ENCODE measurements at places on chromosomes 3 and 15. TPM values are rescaled to one million over a fixed set of nuclear protein-coding genes. Genes with fewer than 3 reads are reported as not detected.

- no peak for DNase-seq
Measured at GRCh38 chr15:101256757-101257156, 4.9 kb upstream of the CHSY1 start.

DNA sequence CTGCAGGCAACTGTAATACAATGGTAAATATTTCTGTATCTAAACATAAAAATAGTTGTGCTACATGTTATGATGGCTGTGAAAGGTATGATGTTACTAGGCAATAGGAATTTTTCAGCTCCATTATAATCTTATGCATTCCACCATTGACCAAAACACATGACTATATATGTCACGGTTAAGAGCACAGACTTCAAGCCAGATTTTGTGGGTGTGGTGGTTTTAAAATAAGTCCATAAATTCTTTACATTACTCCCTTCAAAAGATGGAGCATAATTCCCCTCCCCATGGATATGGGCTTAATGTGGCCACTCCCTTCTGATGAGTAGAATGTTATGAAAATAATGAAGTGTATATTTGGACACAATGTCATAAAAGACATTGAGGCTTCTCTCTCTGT is 88.4 kb upstream of the TBC1D5 start:
- no peak for DNase-seq

DNA sequence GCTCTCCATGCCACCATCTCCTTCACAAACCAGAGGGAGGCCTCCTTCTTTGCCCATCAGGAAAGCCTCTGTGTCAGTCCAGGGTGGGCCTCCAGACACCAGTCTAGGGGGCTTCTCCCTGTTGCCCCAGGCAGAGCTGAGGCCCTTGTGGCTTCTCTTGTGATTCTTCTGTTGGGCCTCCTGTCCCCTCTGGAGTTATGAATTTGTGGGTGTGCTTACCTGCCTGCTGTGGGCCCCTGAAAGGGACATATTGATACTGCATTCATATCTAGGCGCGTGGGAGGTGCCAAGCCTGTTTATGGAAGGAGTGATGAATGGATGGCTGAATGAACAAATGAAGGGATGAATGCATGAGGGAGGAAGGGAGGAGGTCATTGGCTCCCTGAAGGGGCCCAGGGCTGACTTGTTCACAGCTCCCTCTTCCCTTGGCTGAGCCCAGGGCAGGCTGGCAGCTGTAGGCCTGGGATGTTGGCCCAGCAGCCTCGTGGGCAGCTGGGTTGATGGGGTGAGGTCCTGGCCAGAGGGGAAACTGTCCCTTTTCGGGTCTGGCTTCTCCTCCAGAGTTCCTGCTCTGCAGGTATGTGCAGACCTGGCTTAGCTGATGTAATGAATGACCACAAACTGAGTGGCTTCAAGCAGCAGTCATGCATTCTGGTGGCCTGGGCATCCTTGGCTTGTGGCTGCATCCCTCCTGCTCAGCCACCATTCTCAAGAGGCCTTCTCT is 195.4 kb downstream of the GOLGA6L6 start:
- DNase-seq = peak; percentile 7

Gene ECE2
- 0.46 TPM for total RNA-seq

Gene SH2D7
- total RNA-seq = not detected

All from WTC11 (cell line).